NB4 (cell line): ENCODE measurements at places on chromosomes 2 and 18.
A peak's percentile ranks its signal among the peaks of the same experiment; 100 is the strongest.

GRCh38 chr2:201821080-201821479 is 14.7 kb downstream of the CDK15 start:
- no peak for DNase-seq

- DNase-seq = no peak
These were observed 115.5 kb upstream of the HAAO start for GRCh38 chr2:42907835-42908234.

DNA sequence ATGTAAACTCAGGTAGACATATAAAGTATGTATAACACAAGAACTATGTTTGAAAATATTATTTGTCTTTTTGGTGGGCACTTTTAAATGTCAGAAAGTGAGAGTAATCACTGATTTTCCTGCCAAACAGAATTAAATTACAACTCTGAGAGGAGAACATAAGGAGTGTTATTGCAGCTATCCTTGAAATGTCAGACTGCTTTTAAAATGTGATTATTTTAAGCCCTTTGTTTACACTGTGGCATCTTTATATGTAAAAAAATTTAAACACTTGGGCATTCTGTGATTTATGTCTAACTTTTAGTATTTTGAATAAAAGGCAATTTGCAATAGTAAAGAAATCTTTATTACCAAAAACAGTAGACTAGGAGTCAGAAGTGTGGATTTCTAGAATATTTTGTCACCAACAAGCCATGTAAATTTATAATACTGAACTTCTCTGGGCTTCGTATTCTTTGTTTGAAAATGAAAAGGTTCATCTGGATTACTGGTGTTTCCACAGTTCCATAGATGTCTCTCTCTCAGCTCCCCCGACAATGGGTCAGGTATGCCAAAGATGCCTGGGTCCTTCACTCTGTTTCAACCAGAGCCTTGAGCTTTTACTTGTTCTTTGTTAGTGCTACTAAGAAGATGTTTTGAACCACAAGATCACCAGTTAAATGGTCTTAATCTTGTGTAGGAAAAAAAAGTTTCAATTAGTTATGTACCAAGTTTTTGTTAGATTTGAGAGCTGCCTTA is 38.8 kb downstream of the GULP1 start:
- DNase-seq = no peak

- DNase-seq = peak; percentile 57
These were observed 34.9 kb downstream of the G6PC2 start for GRCh38 chr2:168935810-168936581.

DNA sequence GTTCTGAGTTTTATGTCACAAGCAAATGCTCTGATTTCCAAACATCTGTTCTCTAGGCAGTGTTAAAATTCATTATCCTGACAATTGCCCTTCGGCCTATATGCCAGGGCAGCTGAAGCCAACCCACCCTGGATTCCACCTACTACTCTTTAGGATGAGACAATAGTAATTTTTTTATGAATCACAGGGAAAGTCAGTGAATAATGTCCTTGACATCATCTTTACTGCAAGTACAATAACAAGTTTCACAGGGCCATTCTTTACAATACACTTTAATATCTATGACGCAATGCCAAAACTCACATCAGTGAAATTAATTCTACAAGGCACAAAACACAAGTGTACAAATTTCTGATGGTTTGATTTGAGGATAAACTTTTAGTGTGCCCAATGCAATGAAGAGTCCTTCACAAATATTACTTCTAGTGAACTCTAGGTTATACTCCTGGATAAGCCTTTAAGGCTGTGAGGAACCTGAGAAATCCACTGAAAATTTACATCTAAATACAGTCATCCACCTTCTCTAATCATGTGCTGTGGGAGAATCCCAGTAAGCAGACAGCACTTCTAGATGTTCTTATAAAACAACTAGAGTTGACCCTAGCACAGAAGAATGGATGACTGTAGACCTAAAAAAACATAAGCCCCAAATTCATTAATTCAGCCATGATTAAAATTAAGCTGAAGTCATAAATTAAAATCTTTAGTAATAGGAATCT is 77.3 kb upstream of the CTLA4 start:
- DNase-seq = no peak

- no peak for DNase-seq
These were observed 9.2 kb upstream of the CCDC141 start for GRCh38 chr2:179059026-179059700.

DNA sequence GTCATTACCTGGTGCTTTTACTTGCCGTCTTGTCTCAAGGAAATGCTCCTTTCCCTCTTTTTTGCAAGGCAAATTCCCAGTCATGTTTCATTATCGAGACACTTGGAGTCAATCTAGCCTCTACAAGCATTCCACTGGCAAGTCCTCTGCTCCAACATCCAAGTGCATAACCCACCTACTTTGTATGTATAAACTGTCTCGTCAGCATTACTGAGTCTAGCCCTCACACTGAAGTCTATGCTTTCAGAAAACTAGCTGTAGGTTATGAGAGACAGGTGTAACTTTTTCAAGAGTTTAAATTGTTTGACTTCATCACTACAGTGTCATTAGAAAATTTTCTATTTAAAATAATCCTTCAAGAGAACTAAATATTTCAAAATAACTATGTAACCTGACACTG is 319.2 kb downstream of the NBAS start:
- no peak for DNase-seq

DNA sequence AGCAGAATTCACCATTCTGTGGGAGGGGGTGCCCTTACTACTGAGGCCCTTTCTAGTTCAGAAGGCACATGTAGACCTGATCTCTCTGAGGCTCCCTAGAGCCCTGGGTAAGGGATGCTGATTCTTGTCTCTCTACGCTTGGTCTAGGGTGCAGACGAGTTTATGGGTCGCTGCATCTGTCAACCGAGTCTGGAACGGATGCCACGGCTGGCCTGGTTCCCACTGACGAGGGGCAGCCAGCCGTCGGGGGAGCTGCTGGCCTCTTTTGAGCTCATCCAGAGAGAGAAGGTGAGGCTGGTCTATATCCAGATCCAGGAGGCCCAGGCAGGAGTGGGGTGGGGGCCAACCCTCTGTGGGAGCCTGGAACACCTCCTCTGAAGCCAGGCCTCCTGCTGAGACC is 147.2 kb downstream of the DYSF start:
- no peak for DNase-seq

DNA sequence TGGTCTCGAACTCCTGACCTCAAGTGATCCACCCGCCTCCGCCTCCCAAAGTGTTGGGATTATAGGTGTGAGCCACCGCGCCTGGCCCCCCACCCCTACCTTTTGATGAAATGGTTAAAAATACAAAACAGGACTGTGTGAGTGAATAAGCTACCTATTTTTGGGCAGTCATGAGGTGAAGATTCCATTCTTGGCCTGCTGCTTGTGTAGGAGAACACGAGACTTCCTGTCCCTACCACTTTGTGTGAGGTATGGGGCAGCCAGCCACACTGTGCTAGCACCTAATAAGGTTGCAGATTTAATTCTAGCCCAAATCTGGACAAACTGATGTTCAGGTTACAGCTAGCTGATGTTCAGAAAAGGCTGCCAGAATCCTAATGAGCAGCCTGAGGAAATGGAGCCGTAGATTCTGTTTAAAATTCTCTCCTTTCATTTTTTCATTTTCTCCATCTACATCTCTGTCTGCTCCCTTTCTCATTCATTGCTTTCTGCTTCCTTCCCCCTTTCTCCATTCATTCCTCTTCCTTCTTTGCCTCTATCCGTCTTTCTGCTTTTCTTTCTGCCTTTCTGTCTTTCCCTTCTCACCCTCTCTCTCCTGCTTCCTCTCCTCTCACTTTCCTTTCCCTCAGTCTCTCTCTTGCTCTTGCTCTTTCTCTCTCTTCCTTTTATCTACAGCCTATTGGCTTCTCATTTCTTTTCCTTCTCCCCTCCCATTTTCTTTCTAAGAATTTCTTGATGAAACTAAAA is 4.6 kb upstream of the LTBP1 start:
- DNase-seq = no peak

DNA sequence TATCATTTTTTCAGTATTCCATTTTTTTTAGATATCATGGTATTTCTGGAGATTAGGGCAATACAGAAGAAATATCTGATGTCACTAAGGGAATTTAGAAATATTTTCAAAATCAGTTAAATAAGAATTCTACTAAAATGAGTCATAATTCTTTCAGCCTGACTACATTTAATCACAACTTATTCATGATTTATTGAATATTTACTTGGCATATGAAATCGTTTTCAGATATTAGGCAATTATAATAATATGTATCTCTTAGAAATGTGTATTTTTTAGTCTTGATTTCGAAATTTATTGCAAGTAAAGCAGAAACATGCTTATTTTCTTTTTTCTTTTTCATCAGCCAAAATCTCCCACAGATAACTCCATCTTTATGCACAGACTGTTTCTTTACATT is 142.2 kb downstream of the CCDC102B start:
- DNase-seq = no peak
